Activated T-helper 17 cell treated with anti-CD3 and anti-CD28 coated beads, Interleukin-2, amount 50 U/mL, for 72 hours (primary cell): ENCODE measurements at places on chromosomes 12 and 14. TPM values are rescaled to one million over a fixed set of nuclear protein-coding genes. Genes with fewer than 3 reads are reported as not detected.
A peak's percentile ranks its signal among the peaks of the same experiment; 100 is the strongest.

GRCh38 chr12:113866496-113866895 lies 99.6 kb downstream of the RBM19 start:
- ATAC-seq = no peak

- ATAC-seq = no peak
Observed at GRCh38 chr14:37452323-37452722, 142.7 kb downstream of the FOXA1 start.

DNA sequence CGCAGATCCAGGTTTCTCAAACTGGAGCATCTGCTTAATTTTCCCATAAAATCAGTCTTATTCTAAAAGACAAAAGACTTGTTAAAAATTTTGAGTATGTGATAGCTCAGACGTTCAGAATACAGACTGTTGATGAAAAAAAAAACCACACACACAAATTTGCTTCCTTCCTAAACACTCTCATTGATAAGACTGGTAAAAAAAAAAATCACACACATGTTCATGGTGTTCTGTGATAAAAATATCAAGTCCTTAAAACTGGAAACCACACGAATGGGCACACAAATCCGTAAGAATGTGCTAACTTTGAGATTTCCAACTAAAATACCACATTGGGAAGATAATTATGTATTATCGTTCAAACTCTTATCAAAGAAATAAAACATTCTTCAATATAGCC lies 6.7 kb upstream of the ARID4A start:
- ATAC-seq = no peak

DNA sequence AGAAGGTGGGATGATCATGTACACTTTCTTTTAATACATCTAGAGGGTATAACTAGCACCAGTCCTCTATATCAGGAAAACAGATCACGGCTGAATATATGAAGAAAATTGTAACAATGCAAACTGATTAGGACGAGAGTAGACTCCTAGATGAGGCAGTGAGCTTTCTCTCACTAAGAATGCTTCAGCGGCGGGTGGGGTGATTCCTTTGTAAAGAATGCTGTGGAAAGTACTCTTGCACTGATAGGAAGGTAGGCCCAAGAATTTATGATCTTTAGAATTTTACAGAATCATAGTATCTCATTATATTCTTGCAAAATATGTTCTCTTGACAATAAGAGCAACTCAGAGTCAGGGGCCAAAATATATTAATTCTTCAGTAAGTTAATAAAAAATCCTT lies 133.0 kb downstream of the LMNTD1 start:
- ATAC-seq = no peak

DEPDC4 gene
- 2.4 TPM for total RNA-seq

GRCh38 chr12:132550014-132550802 lies 60.2 kb downstream of the LRCOL1 start:
- ATAC-seq = no peak

DNA sequence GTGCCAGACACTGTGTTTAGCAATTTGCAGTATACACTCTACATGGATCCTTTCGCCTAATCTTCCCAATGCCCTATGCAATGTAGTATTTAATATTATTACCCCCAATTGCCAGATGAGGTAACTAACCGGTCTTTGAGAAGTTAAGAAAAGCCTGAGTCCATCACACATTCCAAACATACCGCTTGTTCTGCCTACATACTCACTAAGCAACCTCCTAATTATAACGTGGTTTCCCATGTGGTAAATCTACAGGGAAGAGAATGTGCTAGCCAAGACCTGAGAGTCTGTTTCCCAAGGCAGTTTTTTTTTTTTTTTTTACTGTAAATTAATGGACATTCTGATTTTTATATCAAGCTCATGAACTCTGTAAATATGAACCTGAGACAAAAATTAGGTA lies 37.2 kb downstream of the ATP2B1 start:
- peak; percentile 18 for ATAC-seq

GRCh38 chr12:106113446-106113823 lies 25.3 kb downstream of the NUAK1 start:
- peak; percentile 12 for ATAC-seq

OTUB2 gene
- total RNA-seq = 6.3 TPM

DNA sequence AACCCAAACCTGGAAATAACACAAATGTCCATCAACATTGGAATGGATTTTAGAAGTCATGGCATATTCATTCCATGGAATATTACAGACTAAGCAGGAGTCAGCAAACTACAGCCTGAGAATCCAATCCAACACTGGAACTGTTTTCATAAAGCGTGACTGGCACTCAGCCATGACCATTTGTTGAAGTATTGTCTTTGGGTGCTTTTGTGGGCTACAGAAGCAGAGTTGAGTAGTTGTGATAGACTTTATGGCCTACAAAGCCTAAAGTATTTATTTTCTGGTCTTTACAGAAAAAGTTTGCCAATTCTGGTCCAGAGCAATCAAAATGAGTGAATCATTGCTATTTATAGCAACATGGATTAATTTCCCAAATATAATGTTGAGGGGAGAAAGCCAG lies 34.5 kb upstream of the FRS2 start:
- no peak for ATAC-seq

- peak; percentile 59 for ATAC-seq
Observed at GRCh38 chr12:47394070-47394469, 311.8 kb downstream of the RPAP3 start.

- ATAC-seq = no peak
Observed at GRCh38 chr12:15528666-15529065, 206.4 kb downstream of the PTPRO start.

MLH3 gene
- 46.7 TPM for total RNA-seq

KRT8 gene
- 1.2 TPM for total RNA-seq

AICDA gene
- total RNA-seq = not detected

CLEC2B gene
- 21.8 TPM for total RNA-seq

TPCN1 gene
- total RNA-seq = 29.4 TPM

DNA sequence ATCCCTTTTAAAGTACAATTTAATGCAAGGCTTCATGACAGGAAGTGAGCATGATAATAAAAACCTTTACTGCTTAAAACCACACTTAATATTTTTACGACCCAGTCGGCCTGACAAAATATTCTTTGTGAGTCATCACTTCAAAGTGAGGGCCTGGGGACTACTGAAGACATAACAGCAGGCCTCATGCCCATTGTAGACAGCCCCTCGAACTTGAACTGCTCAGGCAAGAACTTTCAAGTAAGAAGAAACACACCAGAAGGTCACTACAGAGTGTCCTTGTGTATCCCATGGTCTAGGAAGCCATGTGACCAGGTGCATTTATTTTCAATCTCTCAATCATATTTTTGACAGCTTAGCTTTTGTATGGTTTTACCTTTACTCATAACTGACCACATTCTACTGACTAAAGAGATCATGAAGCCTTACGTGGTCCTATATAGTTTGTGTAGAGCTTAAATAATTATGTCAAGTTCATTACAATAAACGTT lies 61.4 kb upstream of the MANSC4 start:
- no peak for ATAC-seq

LTB4R2 gene
- total RNA-seq = 8.7 TPM

DNA sequence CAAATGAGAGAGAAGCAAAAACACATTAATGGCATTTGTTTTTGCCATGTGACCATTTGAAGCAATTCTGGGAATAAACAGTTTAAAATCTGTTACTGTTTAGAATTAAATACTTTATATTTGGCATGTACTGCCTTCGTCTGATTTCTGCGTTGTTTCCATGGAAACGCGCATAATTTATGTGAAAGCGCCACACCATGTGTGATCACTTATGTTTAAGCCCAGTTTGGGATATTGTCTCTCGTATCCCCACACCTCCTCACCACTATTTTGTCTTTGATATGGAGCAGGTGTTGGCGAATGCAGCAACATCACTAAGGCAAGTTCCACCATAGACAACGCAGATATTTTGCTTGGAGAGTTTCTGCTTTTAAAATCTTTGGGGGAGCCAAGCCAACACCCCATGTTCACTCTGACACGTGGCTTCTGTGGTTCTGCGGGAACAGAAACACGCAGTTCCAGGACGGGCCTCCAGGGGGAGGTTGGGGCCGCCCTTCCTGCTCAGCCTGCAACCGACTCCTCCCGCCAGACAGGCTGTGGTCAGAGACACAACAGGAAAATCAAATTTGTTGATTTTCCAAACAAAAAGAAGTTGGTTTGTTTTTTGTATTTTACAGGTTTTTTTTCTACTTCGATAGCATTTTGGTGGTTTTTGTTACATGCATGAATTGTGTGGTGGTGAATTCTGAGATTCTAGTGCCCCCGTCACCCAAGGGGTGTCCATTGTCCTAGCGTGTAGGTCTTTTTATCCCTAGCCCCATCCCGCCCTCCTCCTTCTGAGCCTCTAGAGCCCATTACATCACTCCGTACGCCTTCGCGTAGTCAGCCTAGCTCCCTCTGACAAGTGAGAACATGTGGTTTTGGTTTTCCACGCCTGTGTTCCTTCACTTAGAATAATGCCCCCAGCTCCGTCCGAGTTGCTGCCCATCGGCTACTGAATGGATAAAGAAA lies 101.9 kb upstream of the SFSWAP start:
- no peak for ATAC-seq

OLR1 gene
- not detected for total RNA-seq

PLEKHG7 gene
- total RNA-seq = not detected

- no peak for ATAC-seq
Observed at GRCh38 chr12:3119756-3120601, 42.8 kb downstream of the TSPAN9 start.

LRTM2 gene
- not detected for total RNA-seq

- ATAC-seq = peak; percentile 22
Observed at GRCh38 chr14:100547633-100548294, 39.5 kb downstream of the BEGAIN start.

DNA sequence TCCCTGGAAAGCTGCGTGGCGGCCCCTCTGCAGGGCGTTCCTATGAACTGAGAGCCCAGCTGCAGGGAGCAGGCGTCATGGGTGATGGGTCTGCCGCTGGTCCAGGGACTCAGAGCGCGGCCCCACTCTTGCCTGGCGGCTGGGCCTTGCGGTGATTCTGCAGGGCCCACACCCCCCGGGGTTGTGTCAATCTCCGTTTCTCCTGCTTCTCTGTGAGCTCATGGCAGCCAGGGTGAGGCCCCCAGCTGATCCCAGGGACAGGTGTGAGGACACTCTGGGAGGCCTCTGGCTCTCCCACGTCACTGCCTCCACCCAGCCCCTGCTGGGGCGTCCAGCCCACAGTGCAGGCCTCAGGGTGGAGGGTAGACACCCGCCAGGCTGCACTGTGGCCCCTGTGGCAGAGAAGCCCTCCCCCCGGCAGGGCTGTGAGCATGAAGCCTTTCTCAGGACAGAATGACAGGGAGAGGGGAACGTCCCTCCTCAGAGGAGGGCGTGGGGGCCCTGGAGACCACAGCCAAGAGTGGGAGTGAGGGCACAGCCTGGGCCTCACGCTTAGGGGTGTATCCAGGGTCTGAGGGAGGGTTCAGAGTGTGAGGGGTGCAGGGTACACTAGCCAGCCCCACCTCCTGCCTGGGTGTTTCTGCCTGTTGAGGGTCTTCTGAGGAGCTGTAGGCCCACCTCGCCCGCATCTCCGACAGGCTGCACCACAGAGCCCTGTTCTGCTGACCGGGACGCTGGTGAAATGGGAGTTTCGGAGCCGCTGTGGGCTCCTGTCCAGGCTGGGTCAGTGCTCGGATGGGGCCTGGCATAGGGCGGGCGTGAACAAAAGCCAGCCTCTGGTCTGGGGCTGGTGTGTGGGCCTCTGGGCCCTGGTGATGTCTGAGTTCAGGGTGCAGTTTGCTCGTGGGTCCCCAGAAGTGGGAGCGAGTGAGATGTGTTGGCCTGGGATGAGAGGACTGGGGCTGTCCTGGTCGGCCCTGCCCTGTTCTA lies 26.7 kb upstream of the CRIP2 start:
- ATAC-seq = peak; percentile 6

DNA sequence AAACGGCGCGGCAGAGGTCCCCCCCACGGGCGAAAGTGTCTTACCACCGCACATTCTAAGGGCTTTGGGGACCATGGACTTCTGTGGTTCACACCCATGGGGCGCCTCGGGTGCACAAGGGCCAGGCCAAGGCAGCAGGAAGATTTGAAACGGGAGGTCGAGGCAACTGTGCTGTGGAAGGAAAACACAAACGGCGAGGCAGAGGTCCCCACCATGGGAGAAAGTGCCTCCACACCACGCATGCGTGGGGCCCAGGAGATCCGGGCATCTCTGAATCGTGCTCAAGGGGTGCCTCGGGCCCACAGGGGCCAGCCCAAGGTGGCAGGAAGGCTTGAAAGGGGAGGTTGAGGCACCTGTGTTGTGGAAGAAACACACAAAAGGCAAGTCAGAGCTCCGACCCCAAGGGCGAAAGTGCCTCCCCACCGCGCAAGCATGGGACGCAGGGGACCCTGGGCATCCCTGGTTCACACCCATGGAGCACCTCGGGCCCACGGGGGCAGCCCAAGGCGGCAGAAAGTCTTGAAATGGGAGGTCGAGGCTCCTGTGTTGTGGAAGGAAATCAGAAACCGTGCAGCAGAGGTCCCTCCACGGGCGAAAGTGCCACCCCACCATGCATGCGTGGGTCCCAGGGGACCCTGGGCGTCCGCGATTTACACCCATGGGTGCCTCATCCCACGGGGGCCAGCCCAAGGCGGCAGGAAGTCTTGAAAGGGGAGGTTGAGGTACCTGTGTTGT lies 371.0 kb downstream of the ALG10 start:
- no peak for ATAC-seq

DNA sequence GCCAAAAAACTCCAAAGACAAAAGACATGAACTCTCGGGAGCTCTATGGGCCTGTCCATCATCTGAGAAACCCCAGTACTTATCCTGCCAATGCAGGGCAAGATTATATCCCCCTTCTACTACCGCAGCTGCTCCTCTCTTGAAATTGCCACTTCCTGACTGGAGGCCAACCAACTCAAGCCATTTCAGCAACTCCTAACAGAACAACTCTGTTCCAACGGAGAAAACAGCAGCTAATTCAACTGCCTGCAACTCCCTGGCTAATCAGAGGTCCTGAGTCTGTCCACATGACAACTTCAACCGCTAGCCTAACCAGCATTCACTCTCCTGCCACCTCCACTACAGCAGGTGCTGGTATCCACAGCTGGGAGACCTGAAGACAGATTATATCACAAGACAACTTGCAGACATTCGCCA lies 24.1 kb downstream of the CEP83 start:
- no peak for ATAC-seq

DNA sequence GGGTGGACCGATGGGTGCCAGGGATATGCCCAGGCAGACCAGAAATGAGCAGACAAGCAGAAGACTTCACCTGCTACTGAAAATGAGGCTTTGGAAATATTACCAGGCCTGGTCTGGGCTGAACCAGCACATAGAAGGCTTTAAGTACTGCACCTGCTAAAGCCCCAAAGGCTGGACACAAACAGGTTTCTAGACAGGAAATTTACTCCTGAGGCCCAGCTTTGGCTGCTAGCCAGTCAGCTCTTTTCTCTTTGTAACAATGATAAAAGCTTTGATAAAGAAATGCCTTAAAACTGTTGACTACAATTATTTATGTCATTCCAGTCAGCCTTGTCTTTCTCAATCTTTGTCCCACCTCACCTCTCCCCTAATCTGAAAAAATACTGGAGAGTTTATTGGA lies 228.9 kb upstream of the EGLN3 start:
- ATAC-seq = no peak

DNA sequence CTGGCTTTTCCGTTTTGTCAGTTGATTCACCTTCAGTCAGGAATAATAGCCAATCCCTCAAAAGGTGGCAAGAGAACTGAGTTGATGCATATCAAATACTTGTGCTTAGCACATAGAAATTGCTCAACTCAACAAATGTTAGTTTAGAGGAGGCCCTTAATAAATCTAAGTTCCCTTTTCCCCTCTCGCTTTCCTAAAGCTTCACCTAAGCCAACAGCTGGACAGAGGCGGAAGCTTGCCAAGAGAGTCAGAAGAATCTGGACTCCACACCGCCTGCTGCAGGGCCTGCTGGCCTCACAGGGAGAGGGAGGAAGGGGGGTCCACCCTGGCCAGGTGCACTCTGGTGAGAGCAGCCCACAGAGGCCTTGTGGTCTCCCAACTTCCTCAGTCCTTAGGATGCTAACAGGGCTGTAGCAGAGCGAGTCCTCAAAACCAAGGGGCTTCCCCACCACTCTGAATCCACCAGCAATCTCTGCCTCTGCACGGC lies 213.1 kb downstream of the CHST11 start:
- no peak for ATAC-seq
